ENCODE measurements at places on chromosomes 2 and 18.

DNA sequence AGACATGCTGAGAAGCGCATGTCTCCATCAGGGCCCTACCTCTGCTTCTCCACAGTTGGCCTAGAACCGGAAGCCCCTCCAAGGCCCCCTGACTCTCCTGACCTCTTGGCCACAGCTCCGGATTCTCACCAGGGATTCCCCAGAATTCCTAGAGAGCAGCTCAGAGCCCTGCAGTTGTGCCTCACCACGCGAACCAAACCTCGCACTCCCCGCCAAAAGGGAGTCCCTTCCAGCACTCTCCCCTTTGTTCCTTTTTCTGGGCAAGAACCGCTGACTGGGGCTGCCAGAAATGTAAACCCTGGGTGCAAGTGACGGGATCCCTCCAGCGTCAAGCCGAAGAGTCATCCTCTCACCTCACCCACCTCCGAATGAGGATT lies 36.7 kb downstream of the AFF3 start:
- no peak for DNase-seq

DNA sequence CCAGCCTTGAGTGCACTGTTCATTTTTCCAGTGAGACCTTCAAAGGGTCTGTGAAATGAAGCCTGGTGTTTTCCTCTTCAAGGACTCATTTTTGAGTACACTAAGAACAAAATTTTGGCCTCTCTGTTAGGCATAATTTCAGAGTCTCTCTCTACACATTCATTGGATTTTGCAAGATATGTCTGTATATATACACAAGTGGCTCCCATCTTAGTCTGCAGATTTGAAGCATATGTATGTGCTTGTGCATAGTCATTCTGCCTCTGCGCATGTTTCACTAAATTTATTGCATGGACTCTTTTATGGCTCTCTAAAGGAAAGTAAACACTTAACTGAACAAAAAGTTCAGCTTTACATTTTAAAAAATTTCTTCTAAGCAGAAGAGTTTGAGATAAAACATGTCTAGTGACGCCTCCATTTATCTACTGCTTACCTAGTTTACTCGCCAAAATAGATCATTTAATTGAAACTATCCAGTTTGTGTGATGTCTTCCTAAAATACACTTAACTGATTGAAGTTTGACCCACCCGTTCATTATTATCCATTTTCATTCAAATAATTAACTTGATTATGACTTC lies 145.9 kb downstream of the FMNL2 start:
- DNase-seq, result no peak

DNA sequence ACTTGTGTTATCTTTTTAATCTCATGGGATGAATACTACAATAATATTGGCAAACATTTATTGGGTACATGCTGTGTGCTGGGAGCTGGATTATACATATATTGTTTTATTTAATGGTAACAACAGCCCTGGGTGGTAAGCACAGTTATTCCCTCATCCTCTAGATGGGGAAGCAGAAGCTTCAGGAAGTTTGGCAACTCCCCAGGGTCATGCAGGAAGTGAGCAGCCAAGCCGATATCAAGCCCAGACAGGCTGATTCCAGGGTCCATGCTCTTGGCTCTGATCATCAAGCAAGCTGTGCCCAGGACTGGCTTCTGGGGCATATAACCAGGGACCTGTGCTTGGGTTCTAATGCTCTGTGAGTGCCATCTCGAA lies 155.8 kb downstream of the ZNF516 start:
- DNase-seq, result no peak

DNA sequence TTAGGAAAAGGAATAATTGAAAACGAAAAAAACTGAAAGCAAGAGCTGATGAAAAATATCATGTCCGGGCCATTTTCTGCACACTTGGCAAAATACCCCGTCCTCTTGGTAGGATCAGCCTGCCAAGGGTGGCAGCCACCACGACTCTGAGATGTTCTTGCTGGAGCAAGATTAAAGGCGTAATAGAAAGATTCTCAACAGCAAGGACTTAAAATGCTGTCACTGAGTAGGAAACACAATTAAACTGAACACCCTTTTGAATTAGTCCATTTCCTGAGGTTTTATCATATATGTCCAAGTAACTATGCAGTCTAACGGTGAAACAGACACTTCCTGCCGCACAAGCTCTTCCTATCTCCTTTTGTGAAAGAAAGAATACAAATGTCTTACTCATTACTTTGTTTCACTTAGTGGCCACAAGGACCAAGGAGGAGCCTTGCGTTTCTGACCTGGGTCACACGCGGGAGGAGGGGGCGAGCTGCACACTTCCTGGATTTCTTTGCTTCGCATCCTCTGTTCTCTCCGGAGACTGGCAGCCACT lies 222.7 kb downstream of the PIEZO2 start:
- DNase-seq, result no peak

- no peak for DNase-seq
Measured at GRCh38 chr18:75218065-75218923, 7.7 kb downstream of the TSHZ1 start.

DNA sequence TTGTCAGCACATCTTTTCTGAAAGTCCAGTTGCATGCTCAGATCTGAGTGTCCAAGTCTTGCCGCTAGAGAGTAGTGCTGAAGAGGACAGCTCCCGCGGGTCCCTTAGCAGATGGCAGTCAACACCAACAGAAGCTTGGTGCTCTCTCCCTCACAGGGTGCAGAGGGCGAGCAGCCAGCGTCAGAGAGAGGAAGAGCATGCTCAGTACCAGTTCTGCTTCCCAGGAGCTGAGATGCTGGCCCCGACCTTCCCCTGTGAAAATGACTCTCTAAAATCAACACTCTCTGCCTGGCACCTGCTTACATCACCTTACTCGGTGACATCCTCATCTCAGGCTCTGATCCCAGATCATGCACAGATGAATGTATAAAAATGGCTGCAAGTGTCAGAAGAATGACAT lies 86.0 kb upstream of the TWIST2 start:
- no peak for DNase-seq

DNA sequence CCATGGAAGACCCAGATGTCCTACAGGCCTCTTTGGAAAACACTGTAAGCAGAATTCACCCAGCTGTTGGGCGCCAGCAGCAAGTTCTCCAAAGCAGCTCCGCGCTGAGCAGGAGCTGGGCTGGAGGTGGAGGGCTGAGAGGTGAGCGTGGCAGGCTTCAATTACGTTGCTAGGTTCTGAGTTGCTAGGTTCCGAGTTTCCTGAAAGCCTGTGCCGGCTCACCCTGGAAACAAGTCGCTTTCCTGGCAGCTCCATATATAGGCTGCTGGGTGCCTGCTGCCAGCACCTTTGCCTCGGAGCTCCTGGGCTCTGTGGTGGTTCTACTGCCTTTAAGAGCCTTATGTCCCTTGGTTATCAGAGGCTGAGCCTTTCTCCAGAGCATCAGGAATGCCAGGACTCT lies 14.4 kb upstream of the EGR4 start:
- DNase-seq, result no peak

GRCh38 chr2:25414781-25415180 lies 73.1 kb upstream of the DNMT3A start:
- DNase-seq, result no peak

DNA sequence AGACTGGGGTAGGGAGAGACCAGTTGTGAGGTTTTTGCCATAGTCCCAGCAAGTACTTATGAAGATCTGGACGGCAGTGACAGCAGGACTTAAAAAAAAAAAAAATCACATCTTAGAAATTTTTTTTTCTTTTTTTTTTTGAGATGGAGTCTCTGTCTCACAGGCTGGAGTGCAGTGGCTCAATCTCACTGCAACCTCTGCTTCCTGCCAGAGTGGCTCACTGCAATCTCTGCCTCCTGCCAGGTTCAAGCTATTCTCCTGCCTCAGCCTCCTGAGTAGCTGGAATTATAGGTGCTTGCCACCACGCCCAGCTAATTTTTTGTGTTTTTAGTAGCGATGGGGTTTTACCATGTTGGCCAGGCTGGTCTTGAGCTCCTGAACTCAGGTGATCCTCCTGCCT lies 22.4 kb upstream of the STAT4 start:
- DNase-seq, result no peak

DNA sequence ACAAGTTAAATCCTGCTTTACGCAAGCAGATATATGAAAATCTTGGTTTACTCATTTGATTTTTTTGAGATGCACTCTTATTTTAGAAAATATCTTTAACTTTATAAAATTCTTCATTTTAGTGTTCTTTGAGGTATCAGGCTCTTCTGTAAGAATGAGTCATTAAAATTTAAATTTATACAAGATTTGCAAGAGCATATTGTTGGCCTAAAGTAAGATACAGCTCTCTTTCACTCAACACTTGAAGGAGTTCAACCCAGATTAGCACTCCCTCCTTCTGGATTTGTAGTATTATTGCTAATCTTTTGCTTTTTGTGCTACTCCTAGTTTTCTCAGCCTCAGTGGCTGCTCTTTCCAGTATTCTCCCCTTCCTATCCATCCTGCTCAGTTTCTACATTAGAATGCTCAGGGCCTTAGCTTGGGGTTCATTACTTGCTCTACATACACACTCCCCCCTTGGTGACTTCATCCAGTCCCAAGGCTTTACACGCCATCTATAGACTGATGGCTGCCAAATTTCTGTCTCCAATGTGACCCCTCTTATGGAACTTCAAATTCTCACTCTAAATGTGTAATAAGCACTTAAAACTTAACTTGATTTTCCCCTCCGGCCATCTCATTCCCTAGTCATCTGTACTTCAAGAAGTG lies 425.3 kb upstream of the FANCL start:
- DNase-seq, result no peak

DNA sequence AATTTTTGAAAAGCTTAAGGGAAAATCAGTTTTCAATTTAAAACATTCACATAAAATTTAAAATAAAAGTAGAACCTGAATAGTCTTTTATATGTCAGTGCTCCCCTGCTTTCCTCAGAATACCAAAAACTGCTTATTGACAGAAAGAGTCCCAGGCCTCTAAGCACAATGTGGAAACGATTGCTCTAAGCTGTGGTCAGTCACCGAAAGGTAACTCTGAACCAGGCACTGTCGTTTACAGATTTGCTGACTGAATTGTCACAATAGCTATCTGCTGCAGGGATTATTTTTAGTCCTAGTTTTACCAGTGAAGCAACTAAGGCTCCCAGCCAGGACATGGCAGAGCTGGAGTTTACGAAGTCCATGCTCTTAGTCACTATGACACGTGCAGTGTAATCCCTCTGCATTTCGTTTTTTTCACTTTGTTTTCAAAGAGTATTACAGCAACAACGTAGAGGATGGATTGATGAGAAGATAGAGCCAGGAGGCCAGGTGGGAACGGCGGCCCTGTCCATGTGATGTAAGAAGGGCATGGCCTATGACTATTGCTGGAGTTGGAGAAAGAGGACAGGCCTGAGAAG lies 28.1 kb upstream of the TMEM247 start:
- no peak for DNase-seq

DNA sequence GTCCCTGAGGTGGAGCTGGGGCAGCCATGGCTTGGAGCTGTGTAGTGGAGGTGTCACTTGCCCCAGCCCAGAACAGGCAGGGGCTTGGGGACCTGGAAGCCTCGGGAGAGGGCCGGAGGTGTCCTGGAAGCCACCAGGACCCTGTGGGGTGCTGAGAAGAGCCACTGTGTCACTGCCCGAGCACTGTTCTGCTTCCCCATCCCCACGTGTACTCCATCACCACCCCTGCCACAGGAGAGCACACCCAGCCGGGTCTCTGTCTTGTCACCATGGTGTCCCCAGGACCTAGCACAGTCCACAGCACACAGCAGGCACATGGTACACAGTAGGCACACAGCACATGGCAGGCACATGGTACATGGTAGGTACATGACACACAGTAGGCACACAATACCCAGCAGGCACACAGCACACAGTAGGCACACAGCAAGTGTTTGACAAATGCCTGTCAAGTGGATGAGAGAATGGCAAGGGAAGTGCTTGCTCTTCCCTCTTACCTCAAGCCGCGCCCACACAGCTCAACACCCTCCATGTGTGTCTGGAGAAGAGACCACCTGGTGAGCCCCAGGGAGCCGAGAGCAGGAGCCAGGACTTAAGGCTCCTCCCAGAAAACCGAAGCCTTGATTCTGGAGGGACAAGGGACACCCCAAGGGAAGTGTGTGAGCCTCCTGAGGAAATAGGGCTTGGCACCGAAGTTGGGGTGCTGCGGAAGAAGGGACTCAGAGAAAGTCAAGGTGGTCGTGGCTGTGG lies 13.3 kb downstream of the MBP start:
- no peak for DNase-seq

DNA sequence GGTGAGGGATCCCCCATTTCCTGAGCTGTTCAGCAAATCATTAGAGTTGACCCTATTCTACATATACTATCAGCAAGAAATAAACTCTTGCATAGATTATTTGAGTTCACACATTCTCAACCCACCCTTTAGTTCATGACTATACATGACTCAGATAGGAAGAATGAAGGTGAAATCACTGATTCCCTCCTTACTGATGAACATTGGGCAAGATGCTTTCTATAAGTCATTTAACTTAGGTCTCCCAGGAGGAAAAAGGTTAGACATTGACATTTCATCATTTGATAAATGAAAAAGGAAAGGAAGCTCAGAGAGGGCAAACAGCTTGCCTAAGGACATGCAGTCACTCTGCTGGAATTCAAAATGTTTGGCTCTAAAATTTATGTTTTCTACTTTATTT lies 408.0 kb downstream of the TMEM182 start:
- DNase-seq, result no peak

- DNase-seq, result no peak
Measured at GRCh38 chr2:175218551-175218950, 37.0 kb upstream of the ATP5MC3 start.

DNA sequence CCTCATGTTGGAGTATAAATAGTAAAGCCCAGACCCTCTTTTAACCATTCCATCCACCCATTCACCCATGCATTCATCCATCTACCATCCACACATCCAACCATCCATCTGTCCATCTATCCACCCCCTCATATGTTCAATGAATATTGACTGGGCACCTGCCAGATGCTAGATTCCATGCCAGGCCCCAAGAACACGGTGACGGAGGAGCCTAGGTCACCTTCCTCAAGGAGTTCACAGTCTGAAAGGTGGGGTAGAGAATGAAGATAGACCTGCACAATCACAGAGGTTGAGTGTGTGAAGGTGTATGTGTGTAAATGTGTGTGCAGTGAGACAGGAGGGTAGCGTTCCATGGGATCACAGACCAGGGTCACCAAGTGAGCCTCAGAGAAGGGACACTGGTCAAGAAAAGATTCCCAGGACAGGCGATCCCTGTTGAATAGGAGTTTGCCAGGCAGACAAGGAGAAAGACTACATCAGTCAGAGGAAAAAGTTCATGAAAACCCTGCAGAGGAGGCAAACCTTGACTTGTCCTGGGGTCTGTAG lies 287.2 kb downstream of the CYP26B1 start:
- no peak for DNase-seq

- no peak for DNase-seq
Measured at GRCh38 chr2:203659331-203660049, 46.9 kb upstream of the CD28 start.

Data from stimulated activated CD4-positive, alpha-beta T cell treated with anti-CD3 and anti-CD28 coated beads, Interleukin-1b, Interleukin-23, amount 100 ng/mL, for 1 hour (primary cell).